ENCODE measurements at places on chromosomes 16 and 17.

DNA sequence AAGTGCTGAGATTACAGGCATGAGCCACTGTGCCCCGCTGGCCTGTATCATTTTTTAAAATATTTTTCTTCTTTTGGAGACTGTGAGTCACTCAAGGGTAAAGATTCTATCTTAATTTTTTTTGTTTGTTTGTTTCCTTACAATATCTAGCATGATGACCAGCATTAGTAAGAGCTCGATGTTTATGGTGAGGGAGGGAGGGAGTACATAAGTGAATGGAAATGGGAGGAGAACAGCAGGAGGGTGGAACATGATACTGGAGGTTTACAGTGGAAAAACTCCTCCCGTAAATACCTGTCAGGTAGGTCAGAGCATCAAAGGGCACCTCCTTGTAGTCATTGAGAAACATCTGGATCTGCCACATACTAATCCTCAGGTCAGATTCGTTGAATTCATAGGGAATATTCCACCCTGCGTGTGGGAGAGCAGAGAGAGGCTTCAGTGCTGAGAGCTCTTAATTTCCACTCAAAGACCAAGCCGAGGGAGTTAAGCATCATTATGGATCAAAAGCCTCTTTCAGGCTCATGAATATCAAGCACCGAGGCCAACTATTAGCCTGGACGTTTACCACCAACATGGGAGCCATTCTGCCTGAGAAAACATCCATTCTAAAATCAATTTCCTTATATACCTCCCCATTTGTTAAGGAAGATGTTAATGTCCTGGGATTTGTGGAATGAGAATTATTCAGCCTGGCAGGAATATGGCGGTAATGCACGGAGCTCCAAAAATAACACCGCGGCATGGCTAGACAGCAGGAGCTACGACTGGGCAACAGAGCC lies 51.8 kb downstream of the LYRM1 start:
- DNase-seq = no peak

DNA sequence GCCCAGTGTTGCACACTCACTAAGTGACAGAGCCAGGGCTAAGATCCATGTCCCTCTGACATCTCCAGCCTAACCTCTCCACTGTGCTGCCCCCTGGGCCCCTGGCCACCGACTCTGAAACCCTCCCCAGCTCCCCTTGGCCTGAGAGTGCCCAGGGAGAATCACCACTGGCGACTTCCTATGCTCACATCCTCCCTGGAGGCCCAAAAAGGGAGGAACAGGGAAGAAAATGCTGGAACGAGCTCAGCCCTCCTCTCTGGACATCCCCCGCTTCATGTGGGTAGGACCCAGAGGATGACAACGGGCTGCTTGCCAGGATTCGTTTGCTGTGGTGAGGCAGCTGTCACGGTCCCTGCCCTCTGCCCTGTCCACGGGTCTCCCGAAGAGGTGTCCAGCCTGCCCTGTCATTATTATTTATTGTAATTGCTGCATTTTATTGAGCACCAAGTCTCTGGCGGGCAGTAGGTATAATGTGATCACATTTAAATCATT lies 153.5 kb upstream of the RPL38 start:
- no peak for DNase-seq

DNA sequence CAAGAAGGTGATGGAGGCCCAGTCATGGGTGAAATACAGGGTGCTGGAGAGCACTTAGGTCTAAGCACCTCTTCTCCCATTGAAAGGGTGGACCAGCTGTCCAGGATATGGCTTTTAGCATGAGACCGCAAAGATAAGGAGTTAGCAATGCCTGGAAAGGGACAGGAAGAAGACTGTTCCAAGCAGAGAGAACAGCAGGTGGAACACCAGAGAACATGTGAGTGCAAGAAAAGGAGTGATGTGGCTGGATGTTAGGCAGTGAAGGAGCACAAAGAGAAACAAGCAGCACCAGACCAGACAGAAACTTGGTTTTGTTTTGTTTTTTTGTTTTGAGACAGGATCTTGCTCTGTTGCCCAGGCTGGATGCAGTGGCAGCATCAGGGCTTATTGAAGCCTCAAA lies 45.4 kb upstream of the CCL1 start:
- DNase-seq = no peak

- no peak for DNase-seq
These were observed 23.6 kb downstream of the INTS2 start for GRCh38 chr17:61904094-61904710.

DNA sequence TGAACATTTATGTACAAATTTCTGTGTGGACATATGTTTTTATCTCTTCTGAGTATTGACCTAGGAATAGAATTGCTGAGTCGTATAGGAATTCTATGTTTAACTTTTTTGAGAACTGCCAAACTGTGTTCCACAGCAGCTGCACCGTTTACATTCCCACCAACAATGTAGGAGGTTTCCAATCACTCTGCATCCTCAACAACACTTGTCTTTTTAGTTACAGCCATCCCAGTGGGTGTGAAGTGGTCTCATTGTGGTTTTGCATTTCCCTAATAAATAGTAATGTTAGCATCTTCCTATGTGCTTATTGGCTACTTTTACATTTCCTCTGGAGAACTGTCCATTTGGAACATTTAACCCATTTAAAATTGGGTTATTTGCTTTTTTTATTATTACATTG lies 36.6 kb upstream of the NACA2 start:
- DNase-seq = no peak

- DNase-seq = no peak
These were observed 49.0 kb upstream of the PIK3R6 start for GRCh38 chr17:8916466-8916865.

- DNase-seq = no peak
These were observed 463 bp downstream of the TOP2A start for GRCh38 chr17:40417258-40417608.

DNA sequence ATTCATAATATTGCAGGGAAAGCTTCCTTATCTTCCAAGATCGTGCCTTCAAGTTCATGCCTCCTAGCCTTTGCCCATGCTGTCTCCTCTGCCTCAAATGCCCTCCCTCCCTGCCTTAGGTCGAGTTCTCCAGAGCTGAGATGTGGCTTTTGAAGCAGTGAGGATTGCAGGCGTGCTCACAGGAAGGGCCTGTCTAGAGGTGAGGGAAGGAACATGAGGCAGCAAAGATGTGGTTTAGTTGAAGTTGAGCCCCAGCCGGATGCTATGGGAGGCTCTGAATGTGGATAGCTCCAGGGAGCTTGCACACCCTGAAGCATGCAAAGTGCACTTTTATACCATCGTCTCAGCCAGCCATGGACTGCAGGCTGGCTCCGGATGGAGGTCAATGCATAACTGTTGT lies 754.6 kb upstream of the EEF2KMT start:
- DNase-seq = no peak

DNA sequence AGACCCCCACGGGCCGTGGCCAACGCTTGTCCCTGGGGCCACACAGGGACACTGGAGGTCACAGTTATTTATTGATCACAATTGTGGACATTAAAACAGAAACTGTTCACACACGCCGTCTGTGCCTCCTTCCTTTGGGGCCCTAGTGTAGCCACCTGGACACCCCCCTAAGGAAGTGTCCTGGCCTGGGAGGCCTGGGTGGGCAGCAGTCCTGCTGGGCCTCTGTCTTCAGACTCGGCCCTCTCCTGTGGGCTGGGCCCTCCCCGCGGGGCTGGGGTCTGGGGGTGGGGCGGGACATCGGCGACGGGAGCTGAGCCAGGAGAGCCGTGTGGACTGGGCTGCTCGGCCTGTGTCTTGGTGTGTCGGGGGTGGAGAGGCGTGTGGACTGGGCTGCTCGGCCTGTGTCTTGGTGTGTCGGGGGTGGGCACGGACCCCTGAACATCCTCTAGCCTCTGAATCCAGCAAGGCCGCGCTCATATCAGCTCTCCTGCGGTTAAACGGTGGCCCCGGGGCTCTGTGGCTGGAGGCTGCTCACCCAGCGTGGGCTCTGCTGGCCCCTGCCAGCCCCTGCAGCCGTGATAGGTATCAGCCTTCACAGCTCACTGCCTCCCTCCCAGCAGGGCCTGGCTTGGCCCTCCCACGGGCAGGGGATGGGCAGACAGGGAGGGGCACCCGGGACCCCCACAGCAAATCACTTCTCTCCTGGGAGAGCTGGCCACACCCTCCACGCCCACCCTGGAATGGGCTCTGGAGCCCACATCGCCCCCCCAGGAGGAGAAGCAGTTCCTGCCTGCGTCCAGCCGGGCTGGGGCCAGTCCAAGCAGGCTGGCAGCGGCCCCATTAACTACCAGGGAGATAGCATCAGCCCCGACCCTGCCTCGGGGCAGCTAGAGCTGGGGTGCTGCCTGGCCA lies 1.1 kb upstream of the NHLRC4 start:
- no peak for DNase-seq

DNA sequence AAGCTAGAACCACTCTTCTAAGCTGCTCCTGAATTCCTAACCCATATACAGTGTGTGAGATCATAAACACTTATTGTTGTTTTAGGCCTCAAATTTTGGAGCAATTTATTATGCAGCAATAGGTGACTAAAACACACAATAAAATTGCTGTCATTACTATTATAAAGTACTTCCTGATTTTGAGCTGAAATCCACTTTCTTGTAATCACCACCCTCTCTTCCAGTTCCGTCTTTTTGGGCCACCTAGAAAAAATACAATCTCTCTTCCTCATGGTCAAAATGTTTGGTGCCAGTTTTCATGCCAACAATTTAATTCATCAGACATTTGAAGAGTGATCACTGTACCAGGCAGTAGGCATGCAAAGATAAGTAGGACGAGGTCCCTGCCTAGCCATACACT lies 43.3 kb upstream of the NF1 start:
- no peak for DNase-seq

DNA sequence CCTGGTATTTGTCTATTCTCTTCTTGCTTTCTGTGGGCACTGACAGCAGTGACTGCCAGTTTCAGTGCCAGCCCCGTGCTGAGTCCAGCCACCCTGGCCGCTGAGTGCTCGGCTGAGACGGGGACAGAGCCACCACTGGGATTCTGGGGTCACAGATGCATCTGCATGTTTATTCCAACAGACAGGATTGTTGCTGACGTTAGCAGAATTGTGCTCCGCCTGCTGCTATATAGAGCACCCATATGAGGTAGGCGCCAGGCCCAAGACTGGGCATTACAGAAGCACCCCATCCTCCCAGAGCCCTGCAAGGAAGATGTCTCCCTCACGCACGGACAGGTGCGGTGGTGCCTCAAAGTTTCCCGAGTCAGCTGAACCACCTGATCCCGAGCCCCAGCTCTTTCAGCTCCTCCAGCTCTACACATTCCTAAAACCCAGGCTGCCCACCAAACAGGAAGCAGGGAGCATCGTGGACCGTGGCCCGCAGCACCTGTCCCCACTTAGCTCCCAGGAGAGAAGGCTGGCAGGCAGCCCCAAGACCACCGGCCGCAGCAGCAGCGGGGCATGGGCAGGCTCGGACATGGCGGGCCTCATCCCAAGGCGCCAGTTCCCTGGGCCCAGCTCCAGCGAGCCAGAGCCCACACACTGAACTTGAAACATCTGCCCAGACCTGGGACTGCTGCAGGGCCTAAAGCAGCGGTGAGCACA lies 44.9 kb upstream of the RASD1 start:
- DNase-seq = no peak

- DNase-seq = peak; percentile 39
These were observed 23.8 kb downstream of the DEXI start for GRCh38 chr16:10918294-10919002.

- DNase-seq = no peak
These were observed 79.8 kb upstream of the CDC42EP4 start for GRCh38 chr17:73391331-73392265.

- DNase-seq = no peak
These were observed 187.1 kb downstream of the TMEM114 start for GRCh38 chr16:8402981-8403843.

- no peak for DNase-seq
These were observed 13.9 kb downstream of the GRB7 start for GRCh38 chr17:39751637-39752036.

- DNase-seq = peak; percentile 42
These were observed 15.9 kb upstream of the ANKRD40CL start for GRCh38 chr17:50783193-50783660.

DNA sequence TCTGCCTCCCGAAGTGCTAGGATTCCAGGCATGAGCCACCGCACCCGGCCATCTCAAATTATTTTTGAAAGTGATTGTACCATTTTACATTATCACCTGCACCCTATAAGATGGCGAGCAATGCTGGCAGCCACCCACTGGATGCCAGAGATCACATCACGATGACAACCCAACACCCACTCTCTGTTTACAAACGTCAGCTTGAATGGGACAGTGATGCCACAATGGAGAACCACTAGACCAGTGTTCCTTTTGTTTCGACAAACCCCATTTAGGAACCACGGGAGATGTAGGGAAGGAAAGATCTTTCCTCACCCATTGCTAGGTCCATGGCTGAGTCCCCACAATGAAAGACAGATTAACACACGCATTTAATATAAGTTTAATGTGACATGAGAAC lies 20.1 kb upstream of the HAPSTR1 start:
- no peak for DNase-seq

DNA sequence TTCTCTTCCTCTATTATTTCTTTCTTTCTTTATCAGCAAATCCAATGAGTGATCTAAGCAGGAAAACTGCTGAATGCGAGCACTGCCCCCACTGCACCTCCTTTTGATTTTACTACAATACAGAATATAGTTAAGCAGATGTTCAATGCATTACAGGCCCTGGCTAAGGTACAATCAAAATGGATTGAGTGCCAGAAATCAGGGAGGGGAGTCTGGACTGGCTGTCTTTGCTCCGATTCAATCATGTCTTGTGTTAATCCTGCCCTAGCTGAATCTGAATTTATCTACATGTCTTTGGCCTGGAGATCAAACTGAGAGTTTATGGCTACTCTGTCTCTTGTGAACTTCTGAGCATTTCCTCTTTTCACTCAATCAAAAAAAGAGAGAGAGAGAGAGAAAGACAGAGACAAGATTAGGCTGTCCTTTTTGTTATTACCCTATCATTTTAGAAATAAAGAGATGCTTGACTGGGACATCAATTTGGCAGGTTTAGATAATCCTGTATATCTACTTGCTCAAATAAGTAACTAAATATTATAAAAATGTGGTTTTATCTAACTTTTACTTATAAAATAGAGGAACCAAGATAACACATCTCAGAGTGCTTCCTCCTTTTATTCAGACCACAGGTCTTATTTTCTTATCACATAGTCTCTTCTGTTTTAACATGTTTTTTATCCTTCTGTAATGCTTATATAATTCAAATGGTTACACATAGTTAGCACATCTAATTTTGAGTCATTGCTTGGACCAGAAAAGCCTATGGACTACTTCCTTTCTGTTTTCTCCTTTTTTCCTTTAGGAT lies 656.2 kb downstream of the KCNJ2 start:
- no peak for DNase-seq

- DNase-seq = peak; percentile 1
These were observed 12.8 kb downstream of the CDH16 start for GRCh38 chr16:66905633-66906539.

DNA sequence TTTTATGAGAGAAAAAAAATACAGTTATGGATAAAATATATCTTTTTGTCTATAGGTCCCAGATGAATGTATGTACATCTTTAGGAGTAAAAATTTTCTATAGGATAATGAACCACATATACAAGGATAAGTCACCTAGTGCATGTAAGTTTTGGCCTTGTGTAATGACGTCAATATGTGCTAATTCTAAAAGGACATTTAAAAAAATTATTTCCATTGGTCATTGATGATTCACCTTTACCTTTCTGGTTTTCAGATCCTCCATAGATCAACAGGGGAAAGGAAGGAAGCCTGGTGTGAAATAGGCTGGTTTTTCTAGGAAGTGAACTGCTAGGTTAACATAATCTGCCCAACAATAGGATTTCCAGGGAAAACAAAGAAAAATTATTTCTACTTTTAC lies 684.3 kb upstream of the SOX9 start:
- no peak for DNase-seq

- DNase-seq = no peak
These were observed 199.3 kb downstream of the CDH8 start for GRCh38 chr16:61836804-61837393.
